ENCODE measurements at places on chromosomes 1 and 21.
A peak's percentile ranks its signal among the peaks of the same experiment; 100 is the strongest.

- no peak for DNase-seq
These were observed 16.6 kb upstream of the TMEM125 start for GRCh38 chr1:43253173-43253572.

- no peak for DNase-seq
These were observed 90.2 kb upstream of the C1orf21 start for GRCh38 chr1:184296466-184297243.

DNA sequence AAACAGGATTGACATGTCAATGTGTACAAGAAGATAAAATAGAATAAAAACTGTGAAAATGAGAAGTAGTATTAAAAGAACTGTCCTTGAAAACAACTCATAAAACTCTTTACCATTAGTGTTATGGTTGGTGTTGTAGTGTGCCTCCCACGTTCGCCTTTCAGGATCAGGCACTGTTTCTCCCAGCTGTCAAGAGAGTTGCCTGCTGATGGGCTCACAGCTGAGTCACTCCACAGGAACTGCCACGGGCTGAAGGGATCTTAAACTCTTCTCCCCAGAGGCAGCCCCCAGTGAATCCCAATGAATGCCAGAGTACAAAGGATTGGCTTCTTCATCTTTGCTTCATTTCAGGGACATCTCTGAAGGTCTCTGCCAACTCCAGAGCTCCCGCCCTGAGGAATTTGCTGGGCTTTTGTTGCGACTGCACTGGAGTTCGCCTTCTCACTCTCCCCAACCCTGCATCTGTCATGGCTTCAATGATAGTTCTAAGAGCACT lies 119.6 kb downstream of the ADGRL2 start:
- no peak for DNase-seq

- DNase-seq = no peak
These were observed 254.7 kb downstream of the USH2A start for GRCh38 chr1:216168546-216168945.

DNA sequence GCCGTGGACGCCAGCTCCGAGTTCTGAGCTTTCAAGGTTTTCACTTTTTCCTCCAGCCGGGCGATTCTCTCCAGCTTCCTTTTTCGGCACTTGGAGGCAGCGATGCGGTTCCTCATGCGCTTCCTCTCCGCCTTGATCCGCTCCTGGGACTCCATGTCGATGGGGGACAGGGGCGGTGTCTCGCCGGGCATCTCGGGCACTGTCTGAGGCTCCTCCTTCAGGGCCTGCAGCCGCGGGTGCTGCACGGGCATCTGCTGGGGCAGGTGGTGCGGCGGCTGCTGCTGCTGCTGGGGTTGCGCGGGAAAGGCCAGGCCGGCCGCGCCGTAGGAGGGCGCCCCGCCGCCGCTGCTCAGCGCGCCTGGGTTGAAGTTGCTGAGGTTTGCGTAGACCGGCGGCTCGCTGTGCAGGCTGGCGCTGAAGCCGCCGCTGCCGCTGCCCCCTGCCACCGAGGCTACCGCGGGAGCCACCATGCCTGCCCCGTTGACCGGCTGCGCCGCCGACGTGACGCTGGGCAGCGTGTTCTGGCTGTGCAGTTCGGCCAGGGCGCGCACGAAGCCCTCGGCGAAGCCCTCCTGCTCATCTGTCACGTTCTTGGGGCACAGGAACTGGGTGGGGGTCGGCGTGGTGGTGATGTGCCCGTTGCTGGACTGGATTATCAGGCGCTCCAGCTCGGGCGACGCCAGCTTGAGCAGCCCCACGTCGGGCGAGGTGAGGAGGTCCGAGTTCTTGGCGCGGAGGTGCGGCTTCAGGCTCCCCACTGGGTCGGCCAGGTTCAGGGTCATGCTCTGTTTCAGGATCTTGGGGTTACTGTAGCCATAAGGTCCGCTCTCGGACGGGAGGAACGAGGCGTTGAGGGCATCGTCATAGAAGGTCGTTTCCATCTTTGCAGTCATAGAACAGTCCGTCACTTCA lies 1.4 kb downstream of the JUN start:
- peak; percentile 65 for DNase-seq

GRCh38 chr21:38834725-38835124 lies 29.0 kb downstream of the ETS2 start:
- DNase-seq = no peak

- DNase-seq = no peak
These were observed 9.8 kb downstream of the PPFIA4 start for GRCh38 chr1:203036135-203036534.

- no peak for DNase-seq
These were observed 1.5 kb downstream of the LSS start for GRCh38 chr21:46226920-46227599.

DNA sequence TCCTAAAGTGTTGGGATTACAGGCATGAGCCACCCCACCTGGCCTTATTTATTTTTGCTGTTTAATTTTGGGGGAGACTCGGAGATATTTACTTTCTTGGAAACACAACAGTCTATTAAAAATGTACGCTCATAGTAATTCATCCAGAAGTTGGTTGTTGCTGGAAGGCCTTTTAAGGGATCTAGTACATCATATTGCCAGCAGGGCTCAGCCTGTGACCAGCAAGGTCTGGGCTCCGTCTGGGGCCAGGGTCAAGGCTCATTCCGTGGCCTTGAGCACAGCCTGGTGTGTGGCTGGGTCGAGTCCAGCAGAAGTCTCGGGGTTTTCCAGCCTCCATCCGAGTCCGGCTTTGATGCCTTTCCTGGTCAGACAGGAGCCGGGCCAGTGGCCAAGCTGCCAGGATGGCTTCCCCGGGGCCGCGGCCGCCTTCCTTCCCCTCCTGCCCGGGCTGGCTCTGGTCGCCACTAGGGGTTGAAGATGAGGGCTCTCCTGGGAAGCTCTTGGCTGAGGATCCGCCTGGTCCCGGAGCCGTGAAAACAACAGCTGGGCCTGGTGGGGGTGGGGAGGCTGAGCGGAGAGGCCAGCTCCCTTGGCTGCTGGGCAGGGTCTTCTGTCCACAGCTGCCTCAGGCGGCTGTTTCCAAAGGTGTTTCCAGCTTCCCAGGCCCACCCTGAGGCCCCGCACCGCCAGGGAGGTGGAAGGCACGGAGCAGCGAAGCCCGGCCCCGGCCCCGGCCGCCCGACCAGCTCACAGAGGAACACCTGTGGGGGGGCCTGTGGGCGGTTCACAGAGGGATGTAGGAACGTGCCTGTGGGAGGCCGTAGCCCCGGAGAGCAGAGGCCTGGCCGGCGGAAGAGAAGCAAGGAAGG lies 5.1 kb upstream of the VWA1 start:
- DNase-seq = no peak

DNA sequence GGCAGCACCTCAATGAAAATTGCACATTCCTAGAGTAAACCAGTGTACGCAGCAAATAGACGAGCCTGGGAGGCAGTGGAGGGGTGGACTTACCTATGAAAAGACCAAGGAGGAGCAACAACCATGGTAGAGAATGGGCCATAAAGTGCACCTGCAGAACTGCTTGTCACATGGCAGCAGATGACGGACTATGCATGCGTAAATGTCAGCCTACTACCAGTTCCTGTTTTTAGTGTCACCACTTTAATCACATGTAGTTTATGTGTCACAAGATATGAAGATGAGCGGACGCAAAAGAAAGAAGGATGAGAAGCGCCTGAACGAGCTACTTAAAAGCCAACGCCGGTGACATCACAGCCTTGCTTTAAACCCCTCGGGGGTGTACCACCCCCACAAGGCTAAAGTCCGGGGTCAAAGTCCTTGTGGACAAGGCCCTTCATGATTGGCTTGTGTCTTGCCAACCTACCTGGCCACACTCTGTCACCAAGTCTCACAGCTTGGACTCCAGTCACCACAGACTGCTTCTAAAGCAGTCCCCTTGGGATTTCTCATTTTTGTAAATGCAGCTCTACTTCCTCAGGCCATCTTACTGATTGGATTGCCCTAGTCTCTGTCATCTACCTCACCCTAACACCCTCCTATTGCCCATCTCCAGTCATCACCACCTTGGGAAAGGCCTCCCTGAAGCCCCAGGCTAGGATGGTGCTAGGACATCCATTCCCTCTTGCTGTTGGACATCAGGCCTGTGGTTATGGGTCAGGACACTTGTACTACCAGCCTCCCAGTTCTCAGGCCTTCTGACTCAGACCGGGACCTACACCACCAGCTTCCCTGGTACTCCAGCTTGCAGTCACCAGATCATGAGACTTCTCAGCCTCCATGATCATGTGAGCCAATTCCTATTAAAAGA lies 6.0 kb upstream of the LY9 start:
- peak; percentile 9 for DNase-seq

DNA sequence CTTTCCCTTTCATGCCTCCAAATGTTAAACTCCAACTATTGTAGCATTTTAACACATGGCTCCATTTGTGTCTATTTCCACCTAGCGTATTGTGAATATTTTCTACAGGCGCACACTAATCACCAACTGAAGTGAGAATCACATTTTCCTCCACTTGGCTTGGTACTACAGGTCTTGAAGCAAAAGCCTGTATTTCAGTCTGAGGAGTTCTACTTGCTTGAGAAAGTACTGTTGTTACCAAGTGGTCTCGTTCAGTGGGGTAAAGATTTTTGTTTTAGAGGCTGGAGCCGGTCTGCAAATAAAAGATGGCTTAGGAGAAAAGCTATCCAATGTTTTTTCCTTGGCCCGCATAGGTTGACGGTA lies 550 bp upstream of the PTBP2 start:
- no peak for DNase-seq

- DNase-seq = no peak
These were observed 69.7 kb upstream of the ADAM30 start for GRCh38 chr1:119966020-119966419.
